ENCODE measurements at places on chromosomes 3 and 15. TPM values are rescaled to one million over a fixed set of nuclear protein-coding genes. Genes with fewer than 3 reads are reported as not detected.

PLA2G4E gene
- total RNA-seq: not detected

COL6A5 gene
- total RNA-seq: not detected

GOLGA8M gene
- total RNA-seq: 0.73 TPM

TLR9 gene
- not detected for total RNA-seq

IQGAP1 gene
- total RNA-seq: 287 TPM

CNTN3 gene
- 0.78 TPM for total RNA-seq

TGM4 gene
- under 0.01 TPM for total RNA-seq

IL17RB gene
- total RNA-seq: under 0.01 TPM

NECTIN3 gene
- total RNA-seq: 50.0 TPM

Data from subcutaneous preadipocyte (primary cell).